ENCODE measurements at places on chromosomes 13 and 19.

GRCh38 chr13:70347947-70348620, 239.8 kb upstream of the KLHL1 start:
- DNase-seq: no peak

GRCh38 chr13:51761643-51762350, 42.2 kb downstream of the DHRS12 start:
- DNase-seq: peak; percentile 31

DNA sequence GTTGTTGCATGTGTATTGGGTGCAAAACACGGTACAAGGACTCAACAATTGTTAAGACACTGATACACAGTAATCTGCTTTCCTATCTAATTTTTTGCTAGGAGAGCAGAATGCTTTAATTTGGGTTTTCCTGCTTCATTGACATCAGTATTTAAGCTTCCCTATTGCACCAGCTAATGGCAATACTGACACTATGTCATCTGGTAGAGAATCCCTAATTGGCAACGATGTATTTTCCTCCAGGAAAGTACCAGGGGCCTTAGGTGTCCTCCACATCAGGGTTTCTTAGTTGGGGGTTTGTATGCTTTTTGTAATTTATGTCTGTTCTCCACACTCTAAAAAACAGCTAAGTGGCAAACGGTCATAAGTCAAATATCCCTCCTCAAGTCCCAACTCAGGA, 76.5 kb upstream of the FRY start:
- DNase-seq: no peak

- DNase-seq: no peak
Observed at GRCh38 chr13:74675182-74675581, 541.0 kb upstream of the KLF12 start.

DNA sequence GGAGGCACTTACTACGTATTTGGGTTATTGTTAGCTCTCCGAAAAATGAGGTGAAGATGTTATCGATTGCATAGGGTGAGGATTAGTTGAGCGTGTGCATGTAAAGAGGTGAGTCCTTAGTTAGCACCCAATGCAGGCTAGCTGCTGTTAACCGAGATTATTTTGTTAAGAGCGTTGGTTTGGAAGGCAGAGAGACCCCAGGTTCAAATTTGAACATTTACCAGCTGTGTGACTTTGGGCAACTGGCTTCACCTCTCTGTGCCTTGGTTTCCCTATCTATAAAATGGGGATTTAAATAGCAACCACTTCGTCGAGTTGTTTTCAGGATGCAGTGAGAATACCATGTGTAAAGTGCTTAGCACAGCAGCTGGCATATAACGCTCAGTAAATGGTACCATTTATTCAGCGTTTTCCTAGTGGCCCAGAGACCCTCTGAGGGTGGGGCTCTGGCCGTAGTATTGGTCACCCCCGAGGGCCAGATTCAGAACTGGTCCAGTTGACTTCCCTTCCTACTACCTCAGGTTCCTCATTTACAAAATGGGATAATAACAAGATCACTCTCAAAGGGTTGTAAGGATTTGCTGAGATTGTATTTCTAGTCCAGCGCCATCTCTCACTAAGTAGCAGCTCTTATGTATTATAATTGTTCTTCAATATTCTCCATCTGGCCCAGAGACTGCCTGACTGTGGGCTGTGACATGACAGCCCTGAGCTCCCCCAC, 887 bp downstream of the SIPA1L3 start:
- no peak for DNase-seq

DNA sequence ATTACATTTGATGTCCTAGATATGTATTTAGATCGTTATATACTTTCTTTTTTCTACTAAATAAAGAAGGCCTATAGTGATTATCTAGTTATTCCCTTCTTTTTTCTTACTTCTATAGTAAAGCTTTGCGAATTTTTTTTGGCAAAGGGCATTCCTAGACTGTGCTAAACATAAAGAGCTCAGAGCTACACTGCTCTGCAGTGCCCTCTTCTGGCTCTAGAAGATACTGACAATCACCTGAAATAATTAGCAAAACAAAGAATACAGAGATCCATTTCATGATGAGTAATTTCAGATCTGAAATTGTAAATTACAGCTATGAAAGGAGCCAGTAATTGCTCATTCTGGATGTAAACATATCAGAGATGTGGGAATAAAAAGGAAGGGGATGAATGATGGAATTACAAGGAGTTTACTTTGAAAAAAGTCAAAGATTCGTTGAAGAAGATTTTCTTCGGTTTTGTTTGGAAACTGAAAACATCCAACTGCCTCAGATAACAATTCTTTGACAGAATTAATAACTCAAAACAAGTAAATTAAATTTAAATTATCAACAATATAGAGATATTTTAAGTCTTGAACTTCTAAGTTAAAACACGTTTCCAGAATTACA, 288.5 kb downstream of the NALCN start:
- DNase-seq: peak; percentile 63

GRCh38 chr13:49904729-49905456, 31.2 kb downstream of the SPRYD7 start:
- DNase-seq: no peak

GRCh38 chr13:27012482-27013197, 159.0 kb downstream of the USP12 start:
- peak; percentile 70 for DNase-seq

- DNase-seq: peak; percentile 72
Observed at GRCh38 chr19:32453736-32454135, 48.2 kb downstream of the DPY19L3 start.

- no peak for DNase-seq
Observed at GRCh38 chr13:110885966-110886869, 28.7 kb downstream of the ANKRD10 start.

DNA sequence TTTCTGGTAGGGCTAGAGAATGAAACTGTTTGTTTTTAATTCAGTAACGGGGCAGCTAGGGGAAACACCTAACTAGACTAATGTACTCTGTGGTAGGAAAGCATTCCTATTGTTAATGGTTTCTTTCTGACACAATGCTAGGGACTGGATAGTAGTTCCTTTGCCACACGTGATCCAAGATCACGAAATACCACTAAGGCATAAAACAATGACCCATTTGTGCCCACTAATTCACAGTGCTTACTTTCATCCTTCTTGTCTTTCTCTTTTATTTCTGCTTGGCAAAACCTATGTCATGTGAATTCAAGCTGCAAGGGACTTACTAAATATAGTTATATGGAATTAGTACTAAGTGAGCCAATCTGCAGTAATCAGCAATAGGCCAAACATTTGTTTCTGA, 834.1 kb upstream of the SLITRK6 start:
- DNase-seq: no peak

DNA sequence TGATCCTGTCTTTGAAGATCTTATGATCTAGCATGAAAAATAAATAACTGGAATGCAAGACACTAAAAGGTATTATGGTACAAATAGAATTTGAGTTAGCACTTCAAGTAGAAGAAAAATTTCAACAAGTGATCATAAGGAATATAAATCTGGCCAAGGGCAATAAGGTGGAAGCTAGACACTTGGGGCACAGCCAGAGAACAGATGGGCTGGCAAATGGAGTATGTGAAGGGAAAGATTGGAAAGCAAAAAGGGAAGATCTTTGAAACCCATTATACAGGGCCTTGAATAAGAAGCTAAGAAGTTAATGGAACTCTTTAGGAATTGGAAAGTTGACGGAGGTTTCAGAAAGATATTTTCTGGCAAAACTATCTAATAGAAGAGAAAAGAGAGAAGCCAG, 61.0 kb downstream of the MZT1 start:
- DNase-seq: no peak

GRCh38 chr19:48403606-48404005, 10.1 kb downstream of the GRIN2D start:
- peak; percentile 65 for DNase-seq

GRCh38 chr19:10420444-10421239, at the start of gene PDE4A:
TSS of gene PDE4A (plus strand) at chr19:10420538. CDS start at chr19:10420765, 227 bp downstream.
- DNase-seq: peak; percentile 41

- peak; percentile 83 for DNase-seq
Observed at GRCh38 chr19:15091918-15092753, 10.1 kb downstream of the OR1I1 start.

GRCh38 chr19:19493841-19494546, 21.4 kb downstream of the TSSK6 start:
- DNase-seq: no peak

DNA sequence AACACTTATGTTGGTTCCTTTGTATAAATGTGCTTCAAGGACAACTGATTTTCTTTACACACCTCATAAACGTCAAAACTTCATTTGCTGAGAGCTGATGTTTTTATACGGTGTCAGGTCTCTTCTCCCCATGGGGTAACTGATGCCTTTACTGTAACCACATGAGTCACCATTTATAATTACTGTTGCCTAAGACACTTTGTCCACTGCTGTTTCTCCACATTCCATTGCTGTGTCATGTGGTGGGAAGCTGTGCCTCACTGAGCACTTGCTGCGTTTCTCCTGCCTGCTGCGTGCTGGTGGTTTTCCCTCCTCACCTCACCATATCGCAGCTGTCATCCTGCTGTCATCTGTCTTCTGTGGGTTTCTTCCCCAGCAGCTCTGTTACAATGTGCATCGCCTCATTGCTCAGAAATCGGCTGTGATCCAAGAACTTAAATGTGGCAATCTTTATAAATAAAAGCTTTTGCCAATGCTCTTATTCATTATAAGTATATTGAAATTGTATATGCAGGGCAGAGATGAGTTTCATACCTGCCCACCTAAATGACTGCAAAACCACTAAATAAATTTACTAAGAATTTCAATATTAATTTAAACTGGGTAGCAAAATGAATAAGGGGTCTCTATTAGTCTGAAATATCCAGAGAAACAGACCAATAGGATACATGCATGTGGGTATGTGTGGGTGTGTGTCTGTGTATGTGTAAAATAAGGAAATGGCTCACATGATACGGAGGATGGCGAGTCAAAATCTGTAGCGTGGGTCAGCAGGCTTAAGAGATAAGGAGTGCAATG, 547.0 kb upstream of the SLITRK5 start:
- DNase-seq: peak; percentile 82

GRCh38 chr13:48457578-48458242, 44.8 kb upstream of the LPAR6 start:
- no peak for DNase-seq

GRCh38 chr19:49875857-49876421, 1.2 kb downstream of the AKT1S1 start:
- DNase-seq: peak; percentile 60

Measured in cardiac fibroblast (primary cell).